Foreskin keratinocyte (primary cell): ENCODE measurements at places on chromosomes 5 and 9. TPM values are rescaled to one million over a fixed set of nuclear protein-coding genes. Genes with fewer than 3 reads are reported as not detected.

The SIT1 gene
- total RNA-seq: not detected in 2 replicates

The RGS7BP gene
- total RNA-seq: not detected in 2 replicates

The FCN2 gene
- total RNA-seq: not detected in 2 replicates

The LRRC19 gene
- not detected in 2 replicates for total RNA-seq

The FBP2 gene
- not detected in 2 replicates for total RNA-seq

The MYOZ3 gene
- 0.34 and 0.53 TPM in 2 replicates for total RNA-seq

The HMMR gene
- 31.0 and 53.7 TPM in 2 replicates for total RNA-seq

The PCDHA9 gene
- not detected in 2 replicates for total RNA-seq

The ZDHHC11B gene
- 0.14 TPM in 1 of 2 replicates, not detected in the other for total RNA-seq

The TXNDC8 gene
- total RNA-seq: not detected in 2 replicates

The FOXI1 gene
- total RNA-seq: not detected in 2 replicates

The APBA1 gene
- 2.1 and 3.2 TPM in 2 replicates for total RNA-seq

The TMEM174 gene
- total RNA-seq: not detected in 2 replicates

The LHX3 gene
- not detected in 2 replicates for total RNA-seq

The PHF24 gene
- total RNA-seq: 0.11 and 0.54 TPM in 2 replicates

The GPX3 gene
- total RNA-seq: 6.9 and 13.2 TPM in 2 replicates

The MAMDC2 gene
- 9.4 and 22.7 TPM in 2 replicates for total RNA-seq

The BARHL1 gene
- total RNA-seq: not detected in 2 replicates

The C5orf22 gene
- 19.2 and 21.3 TPM in 2 replicates for total RNA-seq

The CD74 gene
- 4.0 and 7.2 TPM in 2 replicates for total RNA-seq

The GALNT10 gene
- 23.5 and 23.8 TPM in 2 replicates for total RNA-seq

The ADAMTSL1 gene
- 0.44 and 3.7 TPM in 2 replicates for total RNA-seq

The C5orf52 gene
- total RNA-seq: not detected in 2 replicates

The SLC9A3 gene
- total RNA-seq: 0.65 and 0.85 TPM in 2 replicates

The ARL14EPL gene
- not detected in 2 replicates for total RNA-seq

The CCL27 gene
- 0.49 and 0.95 TPM in 2 replicates for total RNA-seq

The TRIM36 gene
- 1.8 and 2.4 TPM in 2 replicates for total RNA-seq

The GCNT4 gene
- total RNA-seq: 2.0 and 2.3 TPM in 2 replicates

The TAL2 gene
- not detected in 2 replicates for total RNA-seq

The TAF1L gene
- not detected in 2 replicates for total RNA-seq

The WWC1 gene
- 32.7 and 37.9 TPM in 2 replicates for total RNA-seq

The TEX48 gene
- total RNA-seq: not detected in 2 replicates

The TNFSF8 gene
- not detected in 2 replicates for total RNA-seq

The PIP5KL1 gene
- total RNA-seq: 4.7 and 6.3 TPM in 2 replicates

The N4BP3 gene
- total RNA-seq: 3.6 TPM in 2 replicates

The ASPN gene
- not detected in 2 replicates for total RNA-seq

The EIF4E1B gene
- not detected in 2 replicates for total RNA-seq

The CCDC69 gene
- total RNA-seq: 4.3 and 6.1 TPM in 2 replicates

The RNF183 gene
- not detected in 2 replicates for total RNA-seq
